ENCODE measurements at places on chromosomes 4 and X. TPM values are rescaled to one million over a fixed set of nuclear protein-coding genes. Genes with fewer than 3 reads are reported as not detected.

FBXL5 gene
- 47.4 TPM for total RNA-seq

TRIM61 gene
- total RNA-seq = 1.1 TPM

FGF2 gene
- total RNA-seq = under 0.01 TPM

- no peak for DNase-seq
These were observed 80.7 kb upstream of the PRPS1 start for GRCh38 chrX:107547621-107548020.

- peak; percentile 32 for DNase-seq
These were observed 20.1 kb downstream of the CA5B start for GRCh38 chrX:15758140-15758539.

DNA sequence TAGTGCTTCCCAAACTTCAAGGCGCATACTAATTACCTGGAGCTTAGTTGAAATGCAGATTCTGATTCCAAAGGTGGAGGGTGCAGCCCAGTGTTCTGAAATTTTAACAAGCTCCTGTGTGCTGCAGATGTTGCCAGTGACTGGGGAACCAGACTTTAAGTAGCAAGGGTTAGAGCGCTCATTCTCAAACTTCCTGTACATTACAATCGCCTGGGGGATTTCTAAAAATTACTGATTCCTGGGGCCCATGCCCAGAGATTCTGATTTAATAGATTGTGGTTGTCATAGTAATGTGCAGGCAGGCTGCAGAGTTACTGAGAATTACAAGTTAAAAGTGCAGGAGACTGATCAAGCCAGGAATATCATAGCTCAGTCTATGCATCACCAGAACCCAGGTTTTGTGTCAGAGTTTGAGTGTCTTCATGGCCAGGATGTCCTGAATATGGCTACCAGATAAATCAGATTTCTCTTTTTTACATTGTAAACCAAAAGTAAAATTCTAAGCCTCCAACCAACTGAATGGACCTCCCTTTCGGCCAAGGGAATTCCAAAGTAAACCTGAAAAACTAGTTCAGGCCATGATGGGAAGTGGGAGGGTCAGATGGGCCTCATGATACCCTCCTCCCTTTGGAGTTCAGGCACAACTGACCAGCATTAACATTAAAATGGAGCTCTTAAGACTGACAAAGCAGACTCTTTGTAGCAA is 121.6 kb downstream of the ATXN3L start:
- DNase-seq = no peak
